ENCODE measurements at places on chromosomes 2 and 18. TPM values are rescaled to one million over a fixed set of nuclear protein-coding genes. Genes with fewer than 3 reads are reported as not detected.

Gene NGEF
- 17.8 TPM for total RNA-seq

Gene RAX
- not detected for total RNA-seq

Gene PDE11A
- total RNA-seq: not detected

Gene KCNE4
- total RNA-seq: 0.21 TPM

Gene TSGA10
- total RNA-seq: 7.5 TPM

Gene SRD5A2
- not detected for total RNA-seq

- DNase-seq: no peak
Measured at GRCh38 chr18:45951016-45951714, 16.0 kb downstream of the EPG5 start.

DNA sequence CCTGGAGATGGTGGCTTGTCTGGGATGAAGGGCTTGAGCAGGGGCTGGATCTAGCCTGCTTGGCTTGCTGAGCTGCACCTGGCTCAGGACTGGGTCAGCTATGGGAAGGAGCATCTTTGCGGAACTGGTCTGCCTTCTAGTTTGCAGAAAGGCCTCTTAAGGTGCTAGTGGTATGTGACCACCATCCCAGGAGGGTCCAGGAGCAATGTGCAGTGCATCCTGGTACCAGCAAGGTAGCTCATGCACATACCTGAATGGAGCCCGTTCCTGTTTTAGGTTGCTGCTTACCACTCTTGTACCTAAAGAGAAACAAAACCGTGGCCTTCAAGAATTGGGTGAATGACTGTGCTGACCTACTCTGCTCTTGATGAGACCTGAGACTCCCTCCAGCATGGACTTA lies 118.6 kb upstream of the PELI1 start:
- DNase-seq: no peak

DNA sequence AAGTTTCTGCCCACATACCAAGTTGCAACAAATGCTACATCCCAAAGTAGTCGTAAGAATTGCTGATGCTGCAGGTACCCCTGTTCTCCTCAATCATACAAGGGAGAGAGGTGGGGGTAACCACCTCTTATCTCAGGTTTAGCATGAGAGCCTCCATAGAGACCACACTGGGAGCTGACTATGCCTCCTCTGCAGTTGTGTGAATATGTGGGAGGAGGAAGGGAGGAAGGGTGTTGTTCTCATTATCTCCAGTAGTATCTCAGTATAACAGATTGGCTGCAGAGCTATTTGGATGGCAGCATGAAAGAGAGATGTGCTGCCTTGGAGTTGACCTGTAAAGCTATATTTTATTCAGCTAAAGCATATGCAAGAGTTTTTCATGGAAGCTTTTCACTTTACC lies 690.7 kb downstream of the KCNJ3 start:
- no peak for DNase-seq

GRCh38 chr2:133360190-133360589 lies 208.1 kb downstream of the NCKAP5 start:
- no peak for DNase-seq

DNA sequence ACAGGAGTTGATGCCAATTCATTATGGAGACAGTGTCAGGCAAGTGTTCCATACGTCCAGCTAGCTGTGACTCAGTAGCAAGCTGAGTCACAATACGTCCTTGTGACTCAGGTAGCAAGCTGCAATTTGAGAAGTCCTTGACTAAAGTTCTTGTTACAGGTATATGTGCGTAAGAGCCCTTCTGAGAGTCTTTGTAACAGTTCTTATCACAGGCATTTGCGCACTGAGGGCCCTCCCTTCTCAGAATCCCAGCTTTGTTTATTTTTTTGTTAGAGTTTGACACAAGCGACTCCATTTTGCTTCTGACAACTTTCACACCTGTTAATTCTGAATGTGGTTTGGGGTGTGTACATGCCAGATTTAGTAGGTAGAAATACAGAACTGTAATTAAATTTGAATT lies 20.1 kb upstream of the ACMSD start:
- DNase-seq: no peak

DNA sequence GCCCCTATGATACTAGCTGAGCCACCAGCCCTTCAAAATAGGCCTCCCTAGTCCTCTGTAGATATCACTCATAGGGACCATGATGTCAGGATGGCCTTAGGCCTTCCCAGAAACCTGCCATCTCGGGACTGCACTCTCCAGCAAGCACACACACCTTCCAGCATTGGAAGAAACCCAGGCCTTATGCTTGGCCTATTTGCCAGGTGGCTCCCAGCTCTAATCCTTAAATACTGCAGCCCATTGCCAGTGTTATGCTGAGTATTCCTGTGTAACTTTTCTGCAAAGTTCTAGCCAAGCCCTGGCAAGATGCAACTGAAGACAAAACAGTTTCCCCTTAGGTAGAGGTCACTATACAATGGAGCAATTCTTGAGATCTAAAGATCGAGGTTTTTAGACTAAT lies 316.5 kb downstream of the SETBP1 start:
- no peak for DNase-seq

- no peak for DNase-seq
Measured at GRCh38 chr2:205451901-205452512, 230.3 kb upstream of the NRP2 start.

- DNase-seq: no peak
Measured at GRCh38 chr2:121147766-121148165, 137.2 kb downstream of the TFCP2L1 start.

GRCh38 chr2:180983468-180984242 lies 3.2 kb downstream of the UBE2E3 start:
- DNase-seq: no peak

GRCh38 chr2:27282892-27283291 lies 663 bp downstream of the TRIM54 start:
- DNase-seq: no peak

GRCh38 chr2:160583146-160583535 lies 89.5 kb upstream of the RBMS1 start:
- no peak for DNase-seq

DNA sequence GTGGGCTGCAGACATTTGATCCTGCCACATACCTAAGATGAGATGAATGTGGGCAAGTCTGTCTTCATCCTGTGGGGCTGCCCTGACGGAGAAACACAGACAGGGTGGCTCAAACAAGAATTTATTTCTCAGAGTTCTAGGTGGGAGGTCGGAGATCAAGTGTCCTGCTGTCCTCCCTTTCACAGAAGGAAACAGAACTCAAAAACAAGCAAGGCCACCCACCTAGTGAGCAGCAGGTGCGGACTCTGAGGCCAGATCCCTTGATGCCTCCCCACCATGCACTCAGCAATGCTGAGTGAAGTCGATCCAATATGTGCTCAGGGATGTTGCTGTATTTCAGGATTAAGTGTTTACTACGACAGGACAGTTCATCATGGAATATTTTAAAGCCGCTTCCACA lies 63.0 kb upstream of the SNTG2 start:
- no peak for DNase-seq

Data from Panc1 (cell line).